ENCODE measurements at places on chromosomes 1 and 21. TPM values are rescaled to one million over a fixed set of nuclear protein-coding genes. Genes with fewer than 3 reads are reported as not detected.
A peak's percentile ranks its signal among the peaks of the same experiment; 100 is the strongest.

GRCh38 chr1:209218981-209219380, 364.5 kb upstream of the CAMK1G start:
- no peak for DNase-seq

DNA sequence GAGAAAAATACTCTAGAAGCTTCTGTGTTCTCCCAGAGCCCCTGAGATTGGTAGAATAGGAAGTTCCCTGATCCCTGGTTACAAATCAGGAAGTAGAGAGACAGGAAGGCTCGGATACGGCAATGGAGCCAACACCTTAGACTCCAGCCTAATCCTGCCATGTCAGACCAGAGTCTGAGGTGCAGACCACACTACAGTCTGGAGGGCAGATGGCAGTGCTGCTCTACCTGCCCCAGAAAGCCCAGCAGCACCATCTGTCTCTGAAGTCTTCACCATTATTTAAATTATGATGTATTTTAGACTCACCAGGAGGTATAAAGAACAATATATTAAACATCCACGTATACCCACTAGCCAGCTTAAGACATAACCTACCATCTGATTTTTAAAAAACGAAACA, 93.0 kb downstream of the MTR start:
- no peak for DNase-seq

- DNase-seq: peak; percentile 48
These were observed 176.5 kb downstream of the TGFB2 start for GRCh38 chr1:218521414-218522169.

- no peak for DNase-seq
These were observed 721.3 kb upstream of the NCAM2 start for GRCh38 chr21:20276954-20277353.

DNA sequence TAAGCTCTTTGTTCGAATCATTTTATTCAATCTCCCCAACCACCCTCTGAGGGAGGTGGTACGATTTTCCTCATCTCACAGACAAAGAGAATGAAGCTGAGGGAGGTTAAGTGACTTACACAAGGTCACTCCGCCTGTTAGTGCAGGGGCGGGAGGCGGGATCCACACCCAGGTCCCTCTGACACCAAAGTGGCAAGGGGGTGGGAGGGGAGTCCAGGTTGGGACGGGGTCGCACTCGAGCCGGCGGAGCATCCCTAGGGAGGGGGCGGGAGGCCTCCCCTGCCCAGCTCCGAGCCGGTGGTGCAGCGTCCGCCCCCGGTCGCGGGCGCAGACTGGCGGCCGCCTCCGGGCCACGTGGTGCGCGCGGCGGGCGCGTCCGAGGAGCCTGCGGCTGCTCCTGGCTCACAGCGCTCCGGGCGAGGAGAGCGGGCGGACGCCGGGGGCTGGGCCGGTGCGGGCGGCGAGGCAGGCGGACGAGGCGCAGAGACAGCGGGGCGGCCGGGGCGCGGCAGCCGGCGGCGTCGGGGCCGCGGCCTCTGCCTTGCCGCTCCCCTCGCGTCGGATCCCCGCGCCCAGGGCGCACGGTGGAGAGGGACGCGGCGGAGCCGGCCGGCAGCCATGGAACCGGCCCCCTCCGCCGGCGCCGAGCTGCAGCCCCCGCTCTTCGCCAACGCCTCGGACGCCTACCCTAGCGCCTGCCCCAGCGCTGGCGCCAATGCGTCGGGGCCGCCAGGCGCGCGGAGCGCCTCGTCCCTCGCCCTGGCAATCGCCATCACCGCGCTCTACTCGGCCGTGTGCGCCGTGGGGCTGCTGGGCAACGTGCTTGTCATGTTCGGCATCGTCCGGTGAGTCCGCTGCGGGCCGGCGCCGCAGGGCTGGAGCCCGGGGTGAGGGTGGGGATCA, at the start of gene OPRD1:
Gene OPRD1, plus strand, starts transcription at position 405 of the 903 bp plus-strand sequence. Its CDS starts 214 bp downstream, at position 619.
- no peak for DNase-seq

PMF1 gene
- total RNA-seq: 26.6 TPM
